ENCODE measurements at places on chromosomes 6 and 20.
A peak's percentile ranks its signal among the peaks of the same experiment; 100 is the strongest.

GRCh38 chr6:137024237-137024990 lies 20.4 kb downstream of the IL20RA start:
- no peak for DNase-seq

DNA sequence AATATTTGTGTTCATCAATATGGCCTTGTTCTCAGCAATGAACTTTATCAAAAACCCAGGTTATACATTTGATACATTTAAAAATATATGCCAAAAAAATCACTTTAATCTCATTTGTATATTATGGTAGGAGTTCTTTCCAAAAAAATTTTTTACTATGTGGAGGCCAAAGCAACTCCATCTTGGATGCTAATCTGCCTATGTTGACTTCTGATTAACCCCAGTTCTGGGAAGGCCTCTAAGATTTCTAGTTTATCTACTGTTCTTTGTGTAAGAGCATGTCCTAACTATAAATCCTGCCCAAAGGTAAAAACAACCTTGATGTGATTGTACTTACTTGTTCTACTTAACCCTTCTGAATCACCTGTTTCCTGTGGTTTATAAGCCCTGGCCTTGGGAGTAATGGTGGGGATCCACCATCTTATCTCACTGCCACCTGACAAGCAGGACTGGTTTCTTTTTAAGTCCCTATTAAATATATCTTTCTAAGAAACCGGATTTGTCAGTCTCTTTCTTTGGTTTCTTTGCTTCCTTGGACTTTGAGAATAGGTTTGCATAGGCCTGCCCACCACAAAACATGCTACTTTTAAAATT lies 46.7 kb downstream of the RNGTT start:
- no peak for DNase-seq

DNA sequence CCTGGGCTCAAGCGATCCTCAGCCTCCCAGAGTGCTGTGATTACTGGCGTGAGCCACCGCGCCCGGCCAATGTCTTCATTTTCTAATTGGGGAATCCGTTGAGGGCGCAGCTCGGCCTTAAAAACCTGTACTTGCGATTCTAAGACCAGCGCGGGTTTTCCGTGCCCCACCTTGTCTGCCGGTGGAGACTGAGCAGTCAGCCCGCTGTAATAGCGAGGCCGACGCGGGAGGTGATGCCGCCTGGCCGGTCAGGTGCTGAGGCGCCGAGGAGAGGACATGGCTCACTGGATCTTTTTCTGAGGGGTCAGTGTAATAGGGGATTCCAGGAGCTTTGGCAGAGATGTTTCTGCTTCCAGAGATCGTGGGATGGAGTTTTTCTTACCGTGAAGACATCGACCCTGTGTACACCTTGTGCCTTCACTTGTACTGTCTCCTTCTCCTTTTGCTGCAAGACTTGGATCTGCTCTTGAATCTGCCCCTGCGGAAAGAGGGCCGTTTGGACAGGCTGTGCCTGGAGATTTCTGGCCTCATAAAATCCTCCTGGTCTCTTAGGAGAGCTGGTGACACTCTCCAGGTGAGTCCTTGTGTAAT lies 1.5 kb downstream of the TRIM31 start:
- no peak for DNase-seq

- DNase-seq, result no peak
These were observed 1.1 kb upstream of the RPS12 start for GRCh38 chr6:132813173-132813856.

DNA sequence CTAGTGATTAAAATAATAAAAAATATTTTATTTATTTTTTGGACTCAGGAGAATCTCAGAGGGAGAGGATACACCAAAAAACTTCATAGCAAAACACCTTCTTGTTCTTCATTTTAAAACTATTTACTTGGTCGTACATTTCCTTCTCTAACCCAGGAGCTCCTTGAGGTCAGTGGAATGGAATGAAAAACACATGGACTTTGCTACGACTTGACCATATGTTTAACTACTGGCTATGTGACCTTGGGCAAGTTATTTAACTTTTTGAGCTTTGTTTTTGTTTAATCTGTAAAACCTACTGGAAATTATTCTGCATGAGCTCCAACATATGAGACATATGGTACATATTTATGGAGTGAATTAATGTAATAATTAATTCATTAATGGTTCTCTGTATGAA lies 1005.5 kb upstream of the CITED2 start:
- DNase-seq, result peak; percentile 67

DNA sequence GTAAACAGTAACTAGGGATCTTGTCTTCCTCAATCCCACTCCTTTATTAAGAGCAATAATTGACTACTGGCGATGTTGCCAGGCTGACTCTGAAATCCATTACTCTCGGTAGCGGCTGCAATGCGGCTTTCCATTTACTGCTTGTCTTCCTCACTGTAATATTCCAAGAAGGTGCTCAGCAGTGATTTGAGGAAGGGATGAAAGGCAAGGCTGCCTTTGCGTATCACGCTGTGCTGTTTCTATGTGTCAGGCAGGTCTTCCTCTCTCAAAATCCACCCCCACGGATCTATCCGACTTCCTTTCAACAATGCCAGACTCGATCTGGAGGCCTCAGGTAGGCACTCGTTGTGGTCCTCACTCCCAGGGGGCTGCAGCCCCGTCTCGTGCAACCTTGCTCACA lies 261.4 kb upstream of the CDH4 start:
- DNase-seq, result no peak

DNA sequence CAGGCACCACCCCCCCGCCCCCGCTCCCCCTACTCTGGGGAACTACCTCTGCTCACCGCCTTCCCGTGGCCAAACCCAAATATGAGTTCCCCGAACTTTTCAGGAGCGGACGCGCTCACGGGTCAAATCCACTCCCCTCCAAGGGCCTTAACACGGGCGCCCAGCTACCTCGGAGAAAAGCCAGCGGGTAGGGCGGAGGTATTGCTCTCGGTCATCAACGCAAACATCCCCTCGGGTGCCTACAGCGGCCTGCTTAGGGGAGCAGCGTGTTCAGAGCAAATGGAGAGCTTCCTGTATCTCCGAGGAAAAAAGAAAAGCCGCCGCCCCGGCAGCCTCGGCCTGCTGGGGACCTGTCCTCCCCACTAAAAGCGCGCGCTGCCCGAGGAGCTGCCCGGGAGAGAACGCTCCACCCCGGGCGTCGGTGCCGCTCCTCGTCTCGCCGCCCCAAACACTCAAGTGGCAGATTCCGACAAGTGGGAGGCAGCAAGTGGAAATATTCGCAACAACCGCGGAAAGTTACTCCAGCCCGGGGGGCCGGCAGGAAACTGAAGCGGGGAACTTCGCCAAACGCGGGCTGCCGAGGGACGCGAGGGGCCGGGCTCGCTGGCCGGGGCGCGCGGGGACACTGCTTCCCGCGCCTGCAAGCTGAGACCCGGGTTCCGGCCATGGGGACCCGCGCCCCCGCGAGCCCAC lies 699 bp downstream of the PTPRT start:
- DNase-seq, result no peak

DNA sequence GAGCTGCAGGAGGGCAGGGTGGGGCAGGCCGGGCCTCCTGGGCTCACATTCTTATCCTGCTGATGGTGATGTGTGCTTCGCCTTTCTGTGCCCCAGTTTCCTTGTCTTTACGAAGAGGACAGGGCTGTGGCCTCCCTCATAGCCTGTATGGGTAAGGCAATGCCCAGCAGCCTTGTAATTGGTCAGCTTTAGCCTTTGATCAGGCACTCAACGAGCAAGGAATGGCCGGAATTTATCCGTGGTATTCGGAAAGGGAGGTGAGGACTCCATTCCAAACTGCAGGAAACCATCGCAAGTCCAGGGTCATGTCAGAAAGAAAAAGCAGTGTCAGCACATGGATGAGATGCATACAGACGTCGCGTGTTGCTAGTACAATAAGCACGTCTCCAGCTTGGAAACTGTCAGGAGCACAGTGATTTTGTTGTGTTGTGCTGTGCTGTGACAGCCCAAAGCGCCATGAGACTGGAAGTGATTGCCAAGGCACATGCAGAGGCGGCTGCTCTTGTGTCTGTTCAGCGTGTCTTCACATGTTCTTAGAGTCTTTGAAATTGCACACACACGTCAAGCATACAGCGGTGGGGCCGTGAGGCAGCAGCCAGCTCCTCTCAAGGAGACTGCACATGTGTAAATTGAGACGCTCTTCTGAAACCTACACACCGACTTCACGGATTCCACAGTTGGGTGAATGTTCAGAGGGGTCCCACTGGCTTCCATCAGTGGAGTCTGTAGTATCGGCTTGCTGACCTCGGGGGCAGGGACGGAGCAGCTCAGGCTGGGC lies 6.2 kb downstream of the SS18L1 start:
- no peak for DNase-seq

GRCh38 chr6:139028658-139029469 lies at the start of gene ABRACL:
Gene ABRACL, plus strand, starts transcription at chr6:139028745. Its CDS starts 5,416 bp downstream, at chr6:139034161.
- no peak for DNase-seq

- no peak for DNase-seq
These were observed 17.1 kb downstream of the RIPOR2 start for GRCh38 chr6:24918641-24919055.

DNA sequence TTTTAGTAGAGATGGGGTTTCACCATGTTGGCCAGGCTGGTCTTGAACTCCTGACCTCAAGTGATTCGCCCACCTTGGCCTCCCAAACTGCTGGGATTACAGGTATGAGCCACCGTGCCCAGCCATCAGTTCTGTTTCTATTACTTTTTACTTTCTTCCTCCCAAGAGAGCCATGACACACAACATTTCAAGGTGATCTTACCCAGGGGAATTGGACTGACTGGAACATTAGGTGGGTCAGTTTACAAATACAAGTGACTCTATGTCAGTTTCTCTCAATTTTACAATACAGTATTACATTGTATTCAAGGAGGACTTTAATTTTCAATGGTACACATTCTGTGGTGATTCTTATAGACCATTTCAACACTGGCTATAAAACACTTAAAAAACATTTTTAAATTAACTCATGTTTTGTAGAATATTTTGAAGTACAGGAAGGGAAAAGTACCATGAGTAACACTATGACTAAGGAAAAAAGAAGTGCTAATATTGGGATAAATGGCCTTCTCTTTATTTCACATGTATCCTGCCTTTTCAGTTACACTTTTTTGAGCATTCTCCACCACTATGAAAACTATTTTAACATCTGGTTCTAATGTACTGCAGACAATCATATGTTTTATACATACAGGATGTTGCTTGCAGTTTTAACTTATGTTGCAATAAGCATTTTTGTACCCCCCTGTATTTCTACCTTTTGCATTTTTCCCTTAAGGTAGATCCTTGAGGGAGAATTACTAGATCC lies 8.4 kb downstream of the TPBG start:
- no peak for DNase-seq

- DNase-seq, result no peak
These were observed 474.2 kb downstream of the KIF16B start for GRCh38 chr20:16098890-16099639.

DNA sequence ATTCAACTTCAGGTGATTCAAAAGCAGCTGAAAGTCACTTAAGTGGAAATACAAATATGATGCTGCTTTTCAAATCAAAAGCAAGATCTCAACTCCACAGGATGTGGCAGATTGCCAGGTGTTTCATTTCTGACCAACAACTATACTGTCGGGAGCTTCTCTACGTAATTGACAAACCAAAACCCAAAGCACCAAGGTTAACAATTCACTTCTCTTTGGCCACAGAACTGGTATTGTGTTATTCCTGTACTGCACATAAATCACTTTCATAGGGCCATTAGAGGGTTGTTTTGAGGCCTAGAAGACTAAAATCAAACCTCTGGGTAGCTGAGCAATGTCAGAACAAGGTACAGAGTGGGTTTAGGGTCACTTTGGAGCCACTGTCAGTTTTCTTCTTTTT lies 169.7 kb downstream of the HAO1 start:
- DNase-seq, result no peak

DNA sequence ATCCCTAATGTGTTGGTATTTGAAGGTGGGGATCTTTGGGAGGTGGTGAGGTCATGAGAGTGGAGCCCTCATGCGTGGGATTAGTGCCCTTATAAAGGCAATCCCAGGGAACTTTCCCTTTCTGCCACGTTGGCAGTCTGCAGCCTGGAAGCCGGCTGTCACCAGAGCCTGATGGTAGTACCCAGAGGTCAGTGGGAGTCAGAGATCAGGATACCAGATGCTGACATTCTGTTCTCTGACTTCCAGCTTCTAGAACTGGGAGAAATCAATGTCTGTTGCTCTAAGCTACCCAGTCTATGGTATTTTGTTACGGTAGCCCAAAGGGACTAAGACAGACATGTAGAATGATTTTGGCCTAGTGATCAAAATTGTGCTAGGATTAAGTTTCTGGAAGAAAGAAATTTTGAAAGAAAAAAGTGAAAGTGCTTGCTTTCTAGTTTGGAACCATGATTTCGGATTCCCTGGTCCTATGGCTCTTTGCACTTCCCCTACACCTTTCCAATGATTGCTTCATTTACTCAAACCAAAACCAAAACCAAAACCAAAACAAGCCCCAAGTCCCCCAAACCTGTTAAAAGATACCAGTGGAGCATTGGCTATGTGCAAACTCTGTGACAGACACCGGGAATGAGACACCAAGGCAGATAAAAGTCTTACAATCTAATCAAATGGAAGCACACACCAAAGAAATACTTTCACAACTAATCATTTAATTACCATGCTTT lies 173.7 kb upstream of the ZNF217 start:
- DNase-seq, result no peak

DNA sequence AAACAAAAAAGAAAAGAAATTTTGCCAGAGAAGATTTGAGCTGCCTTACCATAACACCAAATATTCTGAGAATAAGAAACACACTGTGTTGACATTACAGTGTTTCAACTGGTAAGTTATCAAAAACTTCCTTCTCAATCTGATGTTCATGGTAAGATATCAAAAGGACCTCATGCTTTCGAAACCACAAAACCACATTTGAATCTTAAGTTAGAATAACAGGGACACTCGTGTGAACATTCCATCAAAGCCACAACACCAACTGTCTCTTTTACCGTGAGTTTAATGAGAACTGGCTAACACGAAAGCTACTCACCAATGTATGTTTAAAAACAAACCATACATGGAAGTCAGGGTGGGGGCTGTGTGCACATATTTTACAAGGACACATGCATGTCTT lies 73.0 kb upstream of the OPRM1 start:
- DNase-seq, result no peak

GRCh38 chr20:1775117-1775516 lies 117.5 kb upstream of the SIRPG start:
- DNase-seq, result no peak

GRCh38 chr6:25366903-25367545 lies 87.8 kb downstream of the CARMIL1 start:
- DNase-seq, result no peak

DNA sequence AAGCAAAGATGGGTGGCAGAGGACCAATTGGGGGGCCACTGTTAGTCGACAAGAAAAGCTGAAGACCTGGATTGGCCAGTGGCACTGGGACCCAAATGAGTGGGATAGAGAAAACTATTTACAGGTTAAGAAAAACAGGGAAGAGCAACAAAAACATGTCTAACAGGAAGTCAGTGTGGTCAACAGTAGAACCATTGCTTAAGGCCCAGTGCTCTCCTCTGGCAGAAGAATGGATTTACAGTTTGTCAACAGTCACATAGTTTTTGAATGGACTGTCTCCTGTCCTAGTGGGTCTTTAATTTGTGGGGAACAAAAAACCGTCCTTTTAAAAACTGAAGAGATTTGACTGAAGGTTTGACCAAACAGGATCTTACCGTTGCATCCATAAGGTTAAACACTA lies 12.1 kb upstream of the WTAP start:
- DNase-seq, result no peak

Data from AG09319 (cell line).